ENCODE measurements at places on chromosomes 1 and 21.

GRCh38 chr21:39661740-39662139 lies 49.0 kb downstream of the B3GALT5 start:
- DNase-seq = no peak

GRCh38 chr1:4526747-4527146 lies 127.7 kb upstream of the AJAP1 start:
- no peak for DNase-seq

DNA sequence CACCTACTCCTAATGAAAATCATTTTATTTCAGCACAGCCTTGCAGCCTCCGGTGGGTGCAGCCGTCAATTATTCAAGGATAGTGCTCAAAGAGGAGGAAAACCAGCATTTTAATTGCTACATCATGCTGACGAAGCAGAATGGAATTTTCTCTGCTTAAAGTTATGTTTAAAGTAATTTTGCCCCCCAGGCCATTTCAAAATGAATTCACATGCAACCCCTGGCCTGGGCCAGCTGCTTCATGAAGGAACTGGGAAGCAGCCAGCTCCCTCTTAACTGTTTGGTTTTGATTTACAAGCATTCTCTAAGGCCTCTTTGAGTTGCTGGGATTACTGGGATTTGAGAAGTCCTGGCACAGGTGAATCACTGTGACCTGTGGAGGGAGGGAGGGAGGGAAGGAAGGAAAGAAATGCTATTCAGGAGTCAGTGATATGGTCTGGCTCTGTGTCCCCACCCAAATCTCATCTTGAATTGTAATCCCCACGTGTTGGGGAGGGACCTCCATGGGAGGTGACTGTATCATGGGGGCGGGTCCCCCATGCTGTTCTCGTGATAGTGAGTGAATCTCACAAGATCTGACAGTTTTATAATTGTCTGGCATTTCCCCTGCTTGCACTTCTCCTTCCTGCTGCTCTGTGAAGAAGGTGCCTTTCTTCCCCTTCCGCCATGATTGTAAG lies 66.0 kb downstream of the PGBD5 start:
- no peak for DNase-seq

GRCh38 chr1:237000191-237000590 lies 4.0 kb downstream of the MT1HL1 start:
- DNase-seq = no peak

- DNase-seq = no peak
These were observed 10.1 kb downstream of the VAV3 start for GRCh38 chr1:107954719-107955415.

GRCh38 chr1:229714964-229715603 lies 89.0 kb downstream of the URB2 start:
- no peak for DNase-seq

DNA sequence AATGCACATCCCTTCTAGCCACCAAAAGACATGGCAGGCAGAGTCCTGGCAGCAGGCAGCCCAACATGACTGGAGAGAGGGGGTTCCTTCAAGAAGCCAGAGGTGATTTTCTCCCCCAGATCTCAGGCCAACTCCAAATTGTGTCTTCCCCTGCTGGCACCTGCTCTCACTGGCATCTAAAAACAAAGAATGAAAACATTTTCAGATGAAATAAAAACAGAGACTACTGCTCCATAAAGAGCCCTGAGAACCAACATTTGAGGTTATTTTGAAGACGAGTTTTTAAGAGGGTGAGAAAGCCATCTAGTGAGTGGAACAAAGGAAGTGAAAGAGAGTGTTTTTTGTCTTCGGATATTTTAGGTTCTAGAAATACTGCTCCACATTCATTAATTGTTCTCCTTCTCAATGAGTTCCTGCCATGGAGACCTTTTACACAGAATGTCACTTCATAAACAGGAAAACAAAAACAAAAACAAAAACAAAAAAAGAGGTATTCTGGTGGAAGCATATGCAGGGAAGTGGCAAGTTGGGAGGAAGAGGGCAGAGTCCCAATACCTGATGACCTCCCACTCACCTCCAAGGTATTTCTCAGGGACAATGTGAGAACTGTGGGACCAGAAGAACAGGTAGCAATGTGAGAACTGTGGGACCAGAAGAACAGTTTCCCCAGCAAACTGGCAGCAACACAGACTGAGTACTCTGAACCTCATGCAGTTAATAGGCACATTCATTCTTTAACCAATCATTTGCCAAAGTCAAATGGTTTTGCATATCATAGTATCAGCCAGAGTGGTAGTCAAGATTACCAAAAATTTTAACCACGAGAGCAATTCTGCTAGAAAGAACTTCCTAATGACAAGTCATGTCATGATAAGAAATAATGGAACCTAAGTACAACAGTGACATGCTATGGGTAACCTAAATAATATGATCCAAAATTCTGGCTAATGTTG lies 50.0 kb downstream of the KIAA0319L start:
- no peak for DNase-seq

DNA sequence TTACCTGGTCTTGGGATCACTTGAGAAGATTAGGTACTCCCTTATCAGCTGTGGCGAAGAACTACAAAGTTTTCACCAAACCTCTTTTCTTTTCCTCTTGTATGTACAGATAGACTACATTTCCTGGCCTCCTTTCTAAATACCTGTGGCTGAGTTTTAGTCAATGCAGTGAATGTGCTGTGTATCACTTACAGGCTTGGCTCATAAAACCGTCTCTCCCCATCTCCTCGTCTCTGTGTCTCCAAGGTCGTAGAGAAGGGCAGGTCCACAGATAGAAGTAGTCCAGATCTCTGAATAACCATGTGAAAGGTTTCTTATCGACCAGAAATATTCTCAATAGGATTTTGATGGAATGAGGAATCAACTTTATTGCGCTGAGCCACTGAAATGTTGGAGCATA lies 9.0 kb upstream of the JUN start:
- no peak for DNase-seq

DNA sequence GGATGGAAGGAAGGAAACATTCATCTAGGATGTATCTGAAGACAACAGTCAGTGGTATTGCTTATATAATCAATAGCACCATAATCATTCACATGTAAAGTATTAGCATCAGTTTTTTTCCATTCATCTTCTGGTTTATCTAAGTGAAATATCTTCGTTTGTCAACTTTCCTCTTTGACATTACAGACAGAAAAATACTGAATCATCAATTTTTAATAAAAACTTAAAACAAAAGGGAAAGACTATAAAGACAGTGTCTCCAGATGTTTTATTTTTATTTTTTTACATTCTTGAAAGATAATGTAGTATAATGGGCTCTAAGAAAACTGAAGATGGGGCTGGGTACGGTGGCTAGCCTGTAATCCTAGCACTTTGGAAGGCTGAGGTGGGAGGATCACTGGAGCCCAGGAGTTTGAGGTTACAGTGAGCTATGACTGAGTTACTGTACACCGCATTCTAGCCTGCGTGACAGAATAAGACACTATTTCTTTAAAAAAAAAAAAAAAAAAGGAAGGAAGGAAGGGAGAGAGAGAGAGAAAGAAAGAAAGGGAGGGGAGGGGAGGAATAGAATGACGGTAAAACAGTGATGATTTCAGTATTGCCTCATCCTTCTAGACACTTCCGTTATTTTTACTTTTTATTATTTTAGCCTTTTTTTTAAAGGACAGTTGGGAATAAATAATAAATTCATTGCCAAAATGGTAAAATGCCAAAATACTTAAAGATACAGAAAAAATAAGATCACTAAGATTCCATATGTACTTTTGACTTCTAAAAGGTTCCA lies 89.5 kb downstream of the NRIP1 start:
- no peak for DNase-seq

DNA sequence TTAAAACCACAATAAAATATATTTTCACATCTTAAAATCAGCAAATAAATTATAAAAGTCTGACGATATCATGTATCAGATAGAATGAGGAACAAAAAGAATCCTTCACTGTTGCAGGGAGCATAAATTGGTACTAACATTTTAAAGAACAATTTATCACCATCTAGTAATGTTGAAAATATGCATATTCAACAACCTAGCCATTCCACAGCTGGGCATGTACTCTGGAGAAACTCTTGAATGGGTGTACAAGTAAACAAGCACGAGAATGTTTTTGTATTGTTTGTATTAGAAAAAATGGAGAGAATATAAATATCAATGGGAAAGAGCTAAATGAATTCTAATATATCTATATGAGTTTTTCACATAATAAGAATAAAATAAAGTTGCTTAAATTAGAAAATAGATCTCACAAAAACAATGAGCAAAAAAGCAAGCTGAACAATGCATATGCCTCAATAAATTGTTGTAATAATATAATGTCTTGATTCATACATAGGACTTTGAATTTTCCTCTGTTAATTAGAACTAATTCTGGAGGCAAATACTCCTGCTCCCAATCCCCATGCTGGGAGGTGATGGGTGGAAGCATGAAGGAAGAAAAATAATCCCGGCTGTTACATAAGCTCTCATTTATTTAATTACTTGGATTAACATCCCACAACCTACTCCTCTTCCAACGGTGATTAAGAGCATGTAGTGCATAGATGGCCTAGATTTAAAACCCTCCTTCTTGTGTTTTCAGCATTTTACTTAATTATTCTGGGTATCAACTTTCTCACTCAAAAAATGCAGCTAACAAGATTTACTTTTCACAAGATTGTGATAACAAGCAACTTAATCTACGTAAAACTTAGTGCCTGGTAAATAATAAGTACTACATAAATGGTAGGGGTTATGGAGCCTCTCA lies 5.5 kb upstream of the FMO2 start:
- no peak for DNase-seq

DNA sequence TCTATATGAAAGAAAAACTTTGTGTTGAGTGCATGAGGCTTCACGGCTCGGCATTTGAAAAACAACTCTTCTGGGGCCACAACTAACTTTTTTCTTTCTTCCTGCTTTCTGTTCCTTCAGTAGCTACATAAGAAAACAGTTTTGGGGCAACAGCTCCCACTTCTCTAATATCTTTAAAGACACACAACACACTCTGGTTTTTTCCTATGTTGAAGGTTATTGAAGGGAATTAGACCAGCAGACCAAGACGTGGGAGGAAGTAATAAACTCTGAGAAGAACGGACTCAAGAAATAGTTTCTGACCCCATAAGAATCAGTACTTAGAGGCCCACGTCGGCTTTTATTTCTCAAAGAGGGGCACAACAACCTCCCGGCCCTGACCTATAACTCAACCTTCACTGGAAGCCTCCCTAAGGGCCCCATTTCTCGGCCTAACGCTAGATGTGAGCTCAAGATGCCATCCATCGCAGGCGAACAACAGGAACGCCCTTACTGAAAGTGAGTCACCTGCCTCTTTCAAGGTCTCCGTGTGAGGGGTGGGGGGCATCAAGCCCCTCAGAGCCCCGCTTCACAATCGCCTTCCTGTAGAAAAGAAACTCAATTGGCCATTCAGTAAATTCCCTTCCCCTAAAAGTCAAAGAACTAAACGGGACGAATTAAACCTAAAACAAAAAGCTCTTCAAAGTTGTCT lies 844 bp downstream of the ZMYM6 start:
- no peak for DNase-seq

DNA sequence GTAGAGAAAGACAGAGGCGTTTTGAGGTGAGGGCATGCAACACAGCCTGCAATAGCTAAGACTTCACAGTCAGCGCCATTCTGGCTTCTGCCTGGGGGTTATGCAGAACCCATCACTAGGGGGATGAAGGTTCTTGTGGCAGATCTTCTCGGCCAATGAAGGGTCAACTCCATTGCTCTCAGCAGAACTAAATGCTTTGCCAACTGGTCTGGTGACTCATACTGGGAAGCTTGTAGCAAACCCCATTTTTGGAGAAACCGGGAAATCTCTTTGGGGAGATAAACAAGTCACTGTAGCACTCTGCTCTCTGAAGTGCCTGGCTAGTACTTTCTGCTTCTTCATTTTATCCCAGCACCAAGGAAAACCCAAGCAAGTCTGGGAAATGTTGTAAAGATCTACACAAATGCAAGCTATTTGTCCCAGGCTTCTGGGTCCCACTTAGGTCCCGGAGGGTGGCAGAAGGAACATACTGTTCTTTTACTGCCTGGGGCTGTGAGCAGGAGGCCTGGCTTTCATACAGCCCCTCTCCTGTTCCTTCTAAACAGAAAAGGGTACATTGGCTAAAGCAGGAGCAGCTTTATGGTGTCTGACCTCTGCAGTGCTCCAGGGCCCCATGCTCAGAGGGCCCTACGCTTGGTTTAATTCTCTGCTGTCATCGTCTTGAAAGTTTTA lies 28.8 kb downstream of the SHISA4 start:
- no peak for DNase-seq

DNA sequence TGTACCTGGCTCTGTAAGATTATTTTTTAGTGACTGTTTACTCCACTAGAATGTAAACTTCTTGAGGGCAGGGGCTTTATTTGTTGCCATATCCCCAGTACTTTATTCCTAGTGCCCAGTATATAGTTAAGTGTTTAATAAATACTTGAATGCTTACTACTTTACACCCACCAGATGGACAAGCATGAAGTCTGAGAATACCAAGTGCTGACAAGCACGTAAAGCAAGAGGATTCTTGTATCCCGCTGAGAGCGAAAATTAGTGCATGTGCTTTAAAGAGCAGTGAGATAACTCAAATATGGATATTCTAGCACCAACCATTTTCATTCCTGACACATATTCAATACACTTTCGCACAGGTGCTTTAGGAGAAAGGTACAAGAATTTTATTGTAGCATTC lies 1.5 kb upstream of the SCCPDH start:
- no peak for DNase-seq

DNA sequence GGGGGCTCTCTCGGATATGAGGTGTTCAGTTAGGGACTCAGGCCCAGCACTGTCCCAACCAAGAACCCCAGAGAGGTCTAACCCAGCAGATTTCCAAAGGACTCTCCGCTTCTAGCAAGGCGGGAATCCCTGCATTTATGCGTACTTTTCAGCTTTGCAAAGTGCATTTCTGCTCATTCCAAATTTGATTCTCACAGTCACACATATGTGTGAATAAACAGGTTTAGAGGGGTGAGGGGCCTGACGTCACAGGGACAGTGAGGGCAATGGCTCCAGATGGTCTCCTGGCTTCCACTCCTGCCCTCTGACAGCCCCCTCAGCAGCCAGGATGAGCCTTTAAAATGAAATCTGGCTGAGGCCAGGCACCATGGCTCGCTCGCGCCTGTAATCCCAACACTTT lies 921 bp upstream of the ECE1 start:
- DNase-seq = no peak

- peak; percentile 29 for DNase-seq
These were observed 345 bp downstream of the SLX9 start for GRCh38 chr21:44940116-44940631.

GRCh38 chr1:230240446-230241086 lies 173.5 kb downstream of the GALNT2 start:
- DNase-seq = no peak
